ENCODE measurements at places on chromosomes 1 and 21.

- DNase-seq, result no peak
Measured at GRCh38 chr1:16017461-16018303, at the start of gene HSPB7. Gene HSPB7, minus strand, starts transcription at chr1:16018043. Its CDS starts 80 bp downstream, at chr1:16017963.

DNA sequence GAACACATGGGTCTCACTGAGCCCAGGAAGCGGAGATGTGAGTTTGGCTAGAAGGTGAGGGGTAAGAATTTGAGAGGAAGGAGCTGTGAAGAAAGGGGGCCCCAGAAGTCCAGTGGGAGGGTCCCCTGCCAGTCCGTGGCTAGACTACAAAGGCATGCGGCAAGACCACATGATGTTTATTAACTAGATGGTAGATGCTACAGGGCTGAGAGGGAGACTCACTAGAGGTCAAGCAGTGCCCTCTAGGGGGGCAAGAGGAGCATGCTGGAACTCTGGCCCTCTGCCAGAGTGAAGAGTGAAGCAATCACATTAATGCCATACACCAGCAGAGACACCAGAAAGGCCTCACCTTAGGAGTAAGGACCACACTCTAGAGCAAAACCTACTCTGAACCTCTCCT lies 12.2 kb downstream of the KIAA0319L start:
- DNase-seq, result no peak

- DNase-seq, result no peak
Measured at GRCh38 chr1:17828991-17829390, 73.9 kb downstream of the ACTL8 start.

GRCh38 chr1:61082311-61083012 lies at the start of gene NFIA:
Gene NFIA, plus strand, starts transcription at chr1:61082561.
- no peak for DNase-seq

DNA sequence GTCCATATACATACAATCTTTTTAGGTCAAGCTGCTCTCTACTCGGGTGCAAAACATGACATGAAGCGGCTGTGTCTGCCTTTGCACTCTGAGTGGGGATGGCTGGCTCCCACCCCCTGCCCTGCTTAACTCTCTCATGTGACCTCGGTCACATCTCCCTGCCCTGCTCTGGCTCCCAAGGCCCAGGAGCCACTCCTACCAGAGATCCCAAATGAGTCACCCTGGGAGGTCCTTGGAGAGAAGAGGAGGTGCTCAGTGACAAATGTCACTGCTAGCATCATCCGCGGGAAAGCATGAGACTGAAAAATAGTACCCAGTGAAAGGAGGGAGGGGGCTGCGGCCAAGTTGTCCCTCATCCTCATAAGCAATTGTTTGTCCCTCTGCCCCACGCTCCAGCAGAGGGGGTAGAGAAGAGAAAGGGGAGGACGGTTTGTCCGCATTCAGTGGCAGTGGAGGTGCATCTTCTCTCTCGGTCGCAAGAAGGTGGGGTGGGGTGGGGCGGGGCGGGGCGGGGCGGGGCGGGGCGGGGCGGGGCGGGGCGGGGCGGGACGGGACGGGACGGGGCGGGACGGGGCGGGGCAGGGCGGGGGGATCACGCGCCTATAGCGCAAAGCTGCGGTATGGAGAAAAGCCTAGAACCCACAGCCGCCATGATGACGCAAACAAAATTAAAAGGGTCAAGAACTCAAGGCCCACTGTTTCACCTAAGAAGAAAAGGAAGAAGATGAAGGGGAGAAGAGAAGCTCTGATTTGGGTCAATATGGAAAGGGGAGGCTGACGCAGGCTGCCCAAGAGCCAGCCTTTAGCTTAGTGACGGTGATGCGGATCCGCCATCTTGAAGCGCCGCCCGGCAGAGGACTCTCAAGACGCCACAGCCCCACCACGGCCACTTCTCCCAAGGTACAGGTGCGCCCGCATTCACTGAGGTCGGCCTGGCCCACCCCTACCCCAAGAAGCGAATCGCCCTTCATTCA lies 66.2 kb downstream of the CD46 start:
- DNase-seq, result no peak

- DNase-seq, result no peak
Measured at GRCh38 chr1:64912191-64912590, 54.2 kb downstream of the JAK1 start.

All from activated T-cell treated with anti-CD3 and anti-CD28 coated beads for 4 hours (primary cell).